ENCODE measurements at places on chromosomes 4 and X. TPM values are rescaled to one million over a fixed set of nuclear protein-coding genes. Genes with fewer than 3 reads are reported as not detected.

The CDKL5 gene
- total RNA-seq: 1.5 TPM

The SRPX gene
- not detected for total RNA-seq

The PTPN13 gene
- total RNA-seq: 0.27 TPM

The RAB40A gene
- total RNA-seq: 0.58 TPM

The DRD5 gene
- not detected for total RNA-seq

The ZIC3 gene
- not detected for total RNA-seq

The P2RY10 gene
- total RNA-seq: 42.2 TPM

The VSIG4 gene
- total RNA-seq: not detected

The F8 gene
- total RNA-seq: 4.1 TPM

The NPY1R gene
- total RNA-seq: not detected

The ABLIM2 gene
- total RNA-seq: 0.54 TPM

DNA sequence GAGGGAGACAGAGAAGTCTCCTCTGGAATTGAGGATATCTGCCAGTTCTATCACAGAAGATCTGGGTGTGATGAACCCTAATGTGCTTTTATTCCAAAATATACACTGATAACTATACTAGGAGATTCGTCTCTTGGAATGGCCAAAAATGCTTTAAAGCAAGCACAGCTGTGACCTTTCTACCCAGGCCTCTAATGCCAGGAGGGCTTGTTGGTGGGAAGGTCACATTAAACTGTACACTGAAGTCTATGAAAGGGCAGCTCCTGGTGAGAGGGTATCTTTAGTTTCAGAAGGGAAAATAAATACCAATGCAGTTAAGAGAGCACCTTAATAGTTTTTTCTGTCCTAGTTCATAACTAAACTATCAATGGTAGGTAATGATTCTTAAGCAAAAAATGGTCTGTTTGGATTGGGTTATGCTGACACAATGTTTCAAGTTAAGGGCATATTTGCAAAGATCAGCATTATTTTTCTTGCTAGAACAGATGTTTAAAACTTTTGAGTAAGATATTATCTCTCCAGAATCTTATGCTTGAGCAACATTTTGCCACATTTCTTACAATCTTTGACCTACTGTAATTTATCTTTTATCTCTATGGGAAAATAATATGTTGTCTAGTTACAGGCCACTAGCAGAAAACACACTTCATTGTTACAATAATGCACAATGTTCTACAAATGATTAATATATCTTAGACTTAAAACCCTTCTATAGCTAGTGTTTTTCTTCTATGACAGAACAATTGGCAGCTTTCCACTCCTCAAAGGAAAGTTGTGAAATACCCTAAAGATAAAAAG, 59.6 kb downstream of the SEC24D start:
- DNase-seq: no peak

- no peak for DNase-seq
Observed at GRCh38 chrX:108439961-108440696, 491 bp downstream of the COL4A5 start.

GRCh38 chrX:6002056-6002455, 226.6 kb downstream of the NLGN4X start:
- no peak for DNase-seq

DNA sequence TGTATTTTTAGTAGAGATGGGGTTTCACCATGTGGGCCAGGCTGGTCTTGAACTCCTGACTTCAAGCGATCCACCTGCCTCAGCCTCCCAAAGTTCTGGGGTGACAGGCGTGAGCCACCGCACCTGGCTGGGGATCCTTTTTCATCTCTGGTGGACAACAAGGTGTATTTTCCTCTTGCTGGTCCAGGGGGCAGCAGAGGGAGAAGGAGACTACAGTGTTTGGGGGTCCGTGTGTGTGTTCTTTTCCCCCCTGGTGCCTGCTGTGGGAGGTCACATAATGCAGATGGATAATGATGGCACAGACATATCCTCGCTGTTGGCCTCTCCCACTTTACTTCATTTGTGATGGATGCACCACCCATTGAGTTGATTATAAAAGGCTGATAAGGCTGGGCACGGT, 39.0 kb upstream of the CD99 start:
- no peak for DNase-seq

- no peak for DNase-seq
Observed at GRCh38 chr4:158005021-158005420, 167.8 kb downstream of the GASK1B start.

DNA sequence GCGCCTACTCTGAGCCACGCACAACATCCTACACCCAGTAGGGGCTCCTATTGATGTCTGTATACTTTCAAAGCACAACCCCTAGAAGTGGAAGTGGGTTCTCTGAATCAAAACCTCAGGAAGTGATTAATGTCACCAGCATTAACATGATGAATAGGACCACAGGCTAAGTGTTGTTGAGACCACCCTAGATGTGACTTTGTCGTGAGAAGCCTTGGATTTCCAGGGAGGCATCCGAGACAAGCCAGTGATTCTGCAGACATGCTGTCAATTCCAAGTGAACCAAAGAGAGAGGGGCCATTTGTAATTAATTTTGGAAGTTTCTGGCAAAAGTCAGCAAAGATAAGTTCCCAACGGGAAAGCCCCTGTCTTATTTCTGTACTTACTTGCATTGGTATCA, 493.0 kb downstream of the ZIC3 start:
- no peak for DNase-seq

GRCh38 chr4:182338746-182339145, 95.5 kb downstream of the TENM3 start:
- no peak for DNase-seq

GRCh38 chr4:24262616-24263015, 321.7 kb downstream of the DHX15 start:
- no peak for DNase-seq

DNA sequence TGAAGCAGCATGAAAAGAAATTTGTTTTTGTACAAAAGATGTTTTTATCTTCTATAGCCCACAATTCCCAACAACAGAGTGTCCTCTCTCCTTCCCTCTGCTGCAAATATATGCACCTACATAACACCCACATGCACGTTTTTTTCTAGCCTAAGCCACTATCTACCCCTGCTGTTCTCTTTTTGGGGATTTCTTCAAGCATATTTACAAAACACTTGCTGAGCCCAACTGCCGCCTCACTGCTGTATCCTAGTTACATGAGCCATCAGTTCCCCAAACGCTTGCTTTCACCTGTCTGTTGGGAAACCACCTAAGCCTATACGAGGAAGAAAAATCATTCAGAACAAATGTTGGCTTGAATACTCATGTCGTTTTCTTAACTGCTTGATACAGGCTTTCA, 127.2 kb downstream of the CHRNA9 start:
- peak; percentile 6 for DNase-seq

DNA sequence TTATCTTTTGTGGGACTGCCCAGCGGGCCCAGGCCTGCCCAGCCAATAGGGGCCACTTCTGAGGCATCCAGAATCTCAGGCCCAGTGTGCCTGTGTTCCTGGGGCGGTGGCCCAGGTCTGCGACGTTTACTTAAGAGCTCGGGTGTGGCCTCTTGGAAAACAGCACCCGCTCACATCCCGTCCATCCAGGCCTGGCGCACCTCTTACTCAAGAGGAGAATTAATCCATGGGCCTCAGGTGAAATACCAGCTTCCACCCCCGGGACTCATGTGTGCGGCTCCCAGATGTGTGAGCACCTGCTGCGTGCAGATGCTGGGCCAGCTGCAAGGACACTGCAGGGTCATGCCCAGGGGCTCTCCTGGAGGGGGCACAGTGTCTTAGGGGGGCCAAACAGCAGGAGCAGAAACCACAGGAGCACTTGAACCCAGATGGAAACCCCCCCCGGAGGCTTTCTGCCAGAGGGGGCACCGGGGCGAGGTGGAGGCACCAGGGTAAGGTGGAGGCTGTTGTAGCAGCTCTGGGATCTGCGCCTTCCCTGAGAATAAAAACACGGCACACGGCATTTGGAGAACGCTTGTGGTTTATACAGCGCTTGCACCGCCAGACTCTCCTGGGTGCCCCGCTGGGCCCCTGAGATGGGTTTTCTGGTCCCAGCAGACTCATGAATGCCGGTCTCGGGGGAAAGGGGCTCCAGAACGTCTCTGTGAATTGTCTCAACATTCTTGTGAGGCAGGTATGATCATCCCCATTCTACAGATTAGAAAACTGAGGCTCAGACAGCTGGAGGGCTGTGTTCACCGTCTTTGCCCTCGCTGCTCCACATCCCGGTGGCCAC, 2.8 kb downstream of the PSAPL1 start:
- DNase-seq: no peak

GRCh38 chrX:39899856-39900776, 197.6 kb downstream of the BCOR start:
- no peak for DNase-seq

DNA sequence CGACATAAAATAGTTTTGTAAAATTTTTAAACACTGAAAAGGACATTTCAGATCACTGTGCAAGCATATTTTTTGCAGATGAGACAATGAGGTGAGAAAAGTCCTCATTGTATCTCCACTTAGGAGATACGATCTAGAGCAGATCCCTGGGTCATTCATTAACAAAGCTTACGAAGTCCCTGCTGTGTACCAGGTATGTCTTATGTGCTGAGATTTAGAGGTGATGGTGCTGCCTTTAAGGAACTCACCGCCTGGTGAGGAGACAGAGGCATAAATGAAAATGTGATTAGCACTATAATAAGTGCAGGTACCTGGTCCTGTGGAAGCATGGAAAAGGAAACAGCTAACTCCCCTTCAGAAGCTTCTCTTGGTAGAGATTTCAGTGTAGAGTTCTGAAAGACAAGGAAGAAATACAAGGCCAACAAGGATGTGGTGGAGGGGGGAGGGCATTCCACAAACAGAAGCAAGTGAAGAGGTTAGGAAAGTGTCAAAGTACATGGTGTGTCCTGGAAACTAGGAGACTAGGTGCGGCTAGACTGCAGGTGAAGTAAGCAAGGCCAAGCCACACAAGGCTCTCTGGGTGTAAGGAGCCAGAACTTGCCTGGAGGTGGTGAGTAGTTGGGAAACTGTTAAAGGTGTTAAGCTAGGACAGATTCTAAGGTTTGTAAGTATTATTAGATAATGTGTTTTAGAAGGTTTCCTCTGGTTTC, 1.5 kb upstream of the NDNF start:
- no peak for DNase-seq

DNA sequence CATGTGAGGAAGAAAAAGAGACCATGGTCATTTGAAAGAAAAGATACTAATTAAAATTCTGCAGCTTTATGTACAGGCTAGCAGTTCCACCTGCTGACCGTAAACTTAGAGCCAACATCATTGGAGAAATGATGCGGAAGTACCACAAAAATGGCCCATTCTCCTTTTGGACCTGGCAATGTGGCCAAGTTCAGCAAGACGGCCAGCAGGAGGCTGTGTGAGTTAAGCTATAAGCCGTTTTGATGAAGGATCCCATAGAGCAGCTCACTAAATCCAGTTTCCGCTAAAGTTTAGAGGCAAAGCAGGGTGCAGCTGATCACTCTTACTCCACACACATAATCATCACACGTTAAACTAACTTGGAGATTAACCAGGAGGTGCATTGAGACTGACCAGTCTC, 133.8 kb downstream of the LDB2 start:
- DNase-seq: no peak

DNA sequence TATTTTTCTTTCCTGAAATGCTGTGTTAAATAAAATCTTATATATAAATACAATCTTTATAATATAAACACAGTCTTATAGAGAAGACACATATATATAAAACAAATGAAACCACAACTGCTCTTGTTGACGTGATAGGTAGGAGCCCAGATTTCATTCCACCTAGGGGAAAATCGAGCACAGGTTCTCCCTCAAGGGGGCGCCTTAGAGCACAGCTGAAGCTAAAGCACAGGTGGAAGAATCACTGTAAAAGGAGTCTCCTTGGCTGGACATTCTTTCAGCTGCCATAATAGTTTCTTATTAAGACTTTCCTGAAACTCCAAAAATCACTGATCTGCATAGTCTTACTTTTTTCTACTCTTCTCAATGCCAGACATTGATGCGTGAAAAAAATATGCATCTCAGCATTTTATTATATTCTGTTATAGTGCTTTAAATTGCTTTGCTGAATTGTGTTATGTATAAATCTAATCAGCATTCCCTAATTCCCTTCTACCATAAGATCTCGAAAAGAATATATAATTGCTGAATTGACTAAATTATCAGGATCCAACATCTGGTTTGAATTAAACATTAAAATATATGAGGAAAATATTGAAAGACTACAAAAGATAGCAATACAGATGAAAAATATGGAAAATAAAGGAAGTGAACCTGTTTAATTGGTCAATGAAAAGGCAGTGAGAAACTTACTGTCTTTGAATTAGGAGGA, 25.5 kb upstream of the RXFP1 start:
- peak; percentile 57 for DNase-seq

DNA sequence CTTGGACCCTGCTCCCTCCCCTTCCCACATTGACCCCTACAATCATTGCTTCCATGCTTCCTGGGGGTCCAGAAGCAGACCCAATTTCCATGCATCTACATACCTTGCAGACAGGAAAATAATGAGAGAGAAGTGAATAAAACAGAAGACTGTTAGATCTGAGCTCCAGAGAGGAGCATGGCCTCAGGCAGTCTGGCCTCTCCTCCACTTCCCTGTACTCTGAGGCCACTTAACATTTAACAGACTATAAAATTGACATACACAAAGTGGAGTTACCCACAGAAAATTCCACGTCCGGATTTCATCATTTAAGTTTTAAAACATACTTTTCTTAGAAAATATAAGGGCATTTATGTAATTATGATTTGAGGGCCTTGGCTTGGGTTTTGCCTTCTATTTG, 2.1 kb upstream of the PRSS12 start:
- DNase-seq: no peak

- peak; percentile 3 for DNase-seq
Observed at GRCh38 chrX:129359269-129359668, 164.0 kb downstream of the SMARCA1 start.

DNA sequence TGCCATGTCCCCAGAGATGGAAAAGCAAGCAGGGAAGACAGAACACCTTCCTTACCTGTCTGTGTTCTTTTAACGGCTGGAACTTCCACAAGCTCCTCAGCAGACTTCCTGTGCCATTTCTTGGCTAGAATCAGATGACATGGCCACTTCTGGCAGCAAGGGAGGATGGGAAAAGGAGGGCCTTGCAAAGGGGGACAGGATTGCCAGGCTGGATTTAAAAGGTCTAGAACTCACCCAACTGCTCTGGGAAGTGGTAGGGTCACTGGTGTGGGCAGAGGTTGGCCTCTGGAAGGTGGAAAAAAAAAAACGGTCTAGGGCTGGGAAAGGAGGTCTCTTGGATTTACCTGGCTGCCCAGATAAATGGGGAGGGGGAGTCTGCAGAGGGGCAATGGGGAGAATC, 1.6 kb upstream of the USP11 start:
- DNase-seq: no peak

DNA sequence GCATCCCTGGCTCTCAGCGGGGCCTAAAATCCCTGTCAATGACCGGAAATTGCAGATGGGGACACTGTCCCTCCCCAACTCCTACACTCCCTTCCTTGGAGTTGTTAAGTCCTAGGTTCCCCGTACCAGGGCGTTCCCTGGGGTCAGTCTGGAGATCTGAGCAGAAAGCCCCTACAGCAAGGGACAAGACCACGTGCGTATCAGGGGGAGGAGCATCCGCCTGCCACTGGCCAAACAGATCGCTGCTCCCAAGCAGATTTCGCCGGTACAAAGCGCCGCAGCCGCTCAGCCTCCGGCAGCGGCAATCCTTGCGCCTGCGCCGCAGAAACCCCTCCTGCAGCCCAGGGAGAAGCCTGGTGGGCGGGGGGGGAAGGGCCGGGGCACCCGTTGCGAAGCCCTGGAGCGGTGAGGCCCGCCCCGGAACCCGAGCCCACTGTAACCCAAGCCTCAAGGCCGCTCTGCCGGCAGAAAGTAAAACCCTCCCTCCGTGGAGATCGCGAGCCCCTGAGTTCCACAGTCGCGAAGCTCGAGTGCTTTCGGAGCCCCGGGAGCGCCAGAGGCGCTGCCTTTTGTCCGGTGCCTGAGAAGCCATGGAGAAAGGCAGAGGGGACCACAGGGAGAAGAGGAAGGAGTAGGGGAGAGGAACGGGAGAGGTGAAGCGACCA, 2.7 kb downstream of the CRMP1 start:
- no peak for DNase-seq

GRCh38 chr4:64417974-64418373, 8.7 kb upstream of the TECRL start:
- no peak for DNase-seq

All from activated CD8-positive, alpha-beta T cell treated with anti-CD3 and anti-CD28 coated beads for 36 hours (primary cell).